ENCODE measurements at places on chromosomes 7 and 10. TPM values are rescaled to one million over a fixed set of nuclear protein-coding genes. Genes with fewer than 3 reads are reported as not detected.

Gene ZNF488
- polyA plus RNA-seq = 3.5 TPM

DNA sequence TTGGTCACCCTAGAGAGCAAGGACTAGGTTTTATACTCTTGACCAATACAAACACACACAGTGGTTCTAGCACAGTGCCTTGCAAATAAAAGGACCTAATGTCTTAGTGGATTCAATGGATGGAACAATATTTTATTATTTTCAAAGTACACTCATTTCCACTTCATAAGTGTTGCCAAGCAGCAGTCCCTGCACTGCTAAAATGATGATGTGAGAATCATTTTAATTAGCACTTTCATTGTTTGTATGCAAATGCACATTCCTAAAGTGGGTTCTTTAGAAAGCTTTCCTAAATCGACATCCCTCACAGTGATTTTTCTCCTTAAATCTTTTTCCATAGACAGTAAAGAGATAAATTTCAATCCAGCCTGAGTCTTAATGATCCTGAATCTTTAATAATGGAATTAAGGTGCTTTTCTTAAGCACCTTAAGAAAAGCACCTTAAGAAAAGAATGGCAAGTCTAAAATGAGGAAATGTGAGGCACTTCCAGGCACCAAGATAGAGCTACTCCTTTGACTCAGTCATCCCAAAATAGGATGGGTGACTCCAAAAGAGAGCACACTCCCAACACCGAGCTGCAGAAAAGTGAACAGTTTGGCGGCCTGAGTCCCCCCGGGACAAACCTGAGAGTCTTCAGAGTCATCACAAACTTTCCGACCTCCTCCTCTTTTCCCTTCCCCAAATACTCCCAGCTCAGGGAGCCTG, 84.5 kb downstream of the SORBS1 start:
- DNase-seq = no peak

DNA sequence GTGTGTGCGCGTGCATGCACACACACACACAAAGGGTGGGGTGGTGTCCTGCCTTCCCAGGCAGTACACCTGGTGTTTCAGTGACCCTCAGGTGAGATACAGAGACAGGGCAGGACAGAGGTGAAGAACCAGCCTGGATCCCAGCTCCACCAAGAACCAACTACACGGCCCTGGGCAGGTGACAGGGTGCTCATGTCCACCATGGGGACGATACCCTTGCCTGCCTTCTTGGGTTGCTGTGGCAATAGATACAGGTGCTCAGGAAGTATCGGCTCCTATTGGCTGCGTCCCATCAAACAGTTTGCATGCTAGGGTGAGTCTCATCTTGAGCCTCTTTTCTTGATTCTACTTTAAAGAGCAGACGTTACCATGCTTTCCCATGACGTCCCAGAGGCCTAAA, 33.7 kb upstream of the CXCL12 start:
- no peak for DNase-seq

- peak; percentile 34 for DNase-seq
Observed at GRCh38 chr7:27031289-27032172, 64.3 kb downstream of the HOXA1 start.

DNA sequence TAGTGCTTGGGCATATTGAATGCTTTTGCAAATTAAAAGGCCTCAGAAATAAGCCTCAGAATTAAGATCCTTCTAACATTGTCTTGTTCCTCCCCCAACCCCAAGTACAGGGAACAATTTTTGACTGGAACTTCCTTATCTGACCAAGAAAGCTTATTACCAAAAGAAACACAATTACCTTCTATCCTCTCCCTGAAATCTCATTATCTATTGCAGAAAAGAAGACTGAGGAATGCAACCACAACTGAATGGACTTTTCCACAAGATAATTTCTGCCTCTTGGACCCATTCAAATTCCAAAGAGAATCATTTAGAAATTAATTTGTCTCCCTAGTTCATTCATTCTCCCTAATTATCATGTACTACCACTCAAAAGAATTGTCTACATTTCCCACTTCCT, 36.8 kb upstream of the SPAM1 start:
- no peak for DNase-seq

Gene NPC1L1
- 0.04 TPM for polyA plus RNA-seq

DNA sequence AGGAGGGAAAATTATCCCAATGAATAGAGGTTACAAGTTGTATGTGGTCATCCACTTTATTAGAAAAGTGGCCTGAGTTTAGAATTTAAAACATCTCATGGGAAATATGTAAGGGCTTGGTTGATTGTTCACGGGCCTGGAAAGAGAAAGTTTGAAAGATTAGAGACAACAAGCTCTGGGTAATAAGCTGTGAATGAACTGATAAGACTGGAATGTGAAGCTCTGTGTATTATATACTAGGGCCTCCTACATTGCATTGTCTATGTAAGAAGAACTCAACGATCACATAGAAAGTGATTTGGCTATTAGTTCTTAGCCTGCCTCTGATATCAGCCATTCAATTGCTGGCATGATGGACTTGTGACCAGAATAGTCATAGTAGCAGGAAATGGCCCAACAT, 199.2 kb upstream of the MAGI2 start:
- DNase-seq = no peak

DNA sequence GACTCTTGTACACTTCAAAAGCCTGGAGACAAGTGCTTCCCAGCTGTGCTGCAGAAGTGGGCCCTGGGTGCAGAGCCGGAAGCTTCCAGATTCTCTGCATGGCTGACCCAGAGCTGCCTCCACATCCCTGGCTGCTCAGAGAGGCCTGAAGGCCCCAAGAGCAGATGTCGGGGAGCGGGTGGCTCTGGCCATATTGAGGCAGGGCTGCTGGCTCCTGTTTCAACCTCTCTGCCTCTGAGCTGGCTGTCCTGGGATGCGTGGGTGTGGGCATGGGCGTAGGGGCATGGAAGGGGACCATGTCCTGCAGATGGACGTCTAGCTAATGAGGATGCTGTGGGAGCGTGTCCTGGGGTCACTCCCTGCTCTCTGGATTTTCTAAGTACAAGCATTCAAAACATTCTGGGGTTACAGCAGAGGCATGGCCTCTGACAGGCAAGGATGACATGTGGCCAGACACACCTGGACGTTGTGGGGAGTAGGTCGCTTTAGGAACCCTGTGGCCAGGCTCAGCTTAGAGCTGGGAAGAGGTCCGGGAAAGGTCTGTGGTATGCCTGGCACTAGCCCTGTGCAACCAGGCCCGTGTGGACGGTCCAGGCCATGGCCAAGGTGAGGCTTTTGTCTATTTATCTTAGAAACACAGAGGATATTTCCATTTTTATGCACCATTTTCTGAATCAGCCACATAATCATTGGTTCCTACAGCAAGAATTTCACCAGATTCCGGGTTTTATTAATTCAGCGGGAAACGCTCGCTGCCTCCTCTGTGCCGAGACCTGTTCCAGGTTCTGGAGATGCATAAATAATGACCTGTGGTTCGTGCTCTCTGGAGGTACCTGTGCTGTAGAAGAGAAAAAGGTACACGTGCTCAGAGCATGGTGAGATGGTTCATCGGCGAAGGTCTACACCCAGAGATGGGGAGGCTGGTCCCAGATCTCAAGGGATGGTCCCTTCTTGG, 361.1 kb downstream of the GLRX3 start:
- DNase-seq = no peak

- DNase-seq = no peak
Observed at GRCh38 chr10:113869789-113870188, 15.3 kb downstream of the NHLRC2 start.

DNA sequence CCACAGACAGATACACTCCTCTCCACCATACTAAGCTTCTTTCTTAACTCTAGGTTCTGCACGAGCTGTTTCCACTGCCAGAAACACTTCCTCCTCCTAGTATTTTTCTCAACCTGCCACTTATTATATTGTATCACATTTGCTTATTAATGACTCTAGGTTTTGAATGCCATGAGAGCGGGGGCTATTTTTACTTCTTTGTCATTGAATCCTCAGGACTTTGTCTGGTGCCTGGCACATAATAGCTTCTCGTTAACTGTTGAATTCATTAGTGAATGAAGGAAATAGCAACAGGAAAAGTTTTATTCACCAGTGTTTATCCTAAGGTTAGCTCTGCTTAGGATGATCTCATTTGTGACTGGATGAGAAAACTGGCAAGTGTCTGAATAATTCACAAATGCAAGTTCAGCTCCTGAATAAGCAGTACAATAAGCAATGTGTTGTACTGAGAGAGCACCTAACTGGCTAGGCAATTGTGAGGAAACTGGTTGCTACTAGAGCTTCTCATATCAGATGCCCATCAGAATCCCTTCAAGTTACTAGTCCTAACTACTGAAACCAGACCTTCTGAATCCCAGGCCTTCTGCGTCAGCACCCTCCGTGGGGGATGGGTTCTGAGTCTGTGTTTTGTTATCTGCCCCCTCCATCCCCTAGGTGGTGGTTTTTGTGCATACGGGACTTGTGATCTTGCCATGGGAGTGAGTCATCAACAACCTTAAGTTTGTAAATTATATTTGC, 92.7 kb downstream of the LSMEM1 start:
- no peak for DNase-seq

Gene CALML3
- polyA plus RNA-seq = 0.09 TPM

GRCh38 chr10:57165671-57166070, 804.6 kb upstream of the ZWINT start:
- DNase-seq = no peak

Gene CYP17A1
- 1.1 TPM for polyA plus RNA-seq

DNA sequence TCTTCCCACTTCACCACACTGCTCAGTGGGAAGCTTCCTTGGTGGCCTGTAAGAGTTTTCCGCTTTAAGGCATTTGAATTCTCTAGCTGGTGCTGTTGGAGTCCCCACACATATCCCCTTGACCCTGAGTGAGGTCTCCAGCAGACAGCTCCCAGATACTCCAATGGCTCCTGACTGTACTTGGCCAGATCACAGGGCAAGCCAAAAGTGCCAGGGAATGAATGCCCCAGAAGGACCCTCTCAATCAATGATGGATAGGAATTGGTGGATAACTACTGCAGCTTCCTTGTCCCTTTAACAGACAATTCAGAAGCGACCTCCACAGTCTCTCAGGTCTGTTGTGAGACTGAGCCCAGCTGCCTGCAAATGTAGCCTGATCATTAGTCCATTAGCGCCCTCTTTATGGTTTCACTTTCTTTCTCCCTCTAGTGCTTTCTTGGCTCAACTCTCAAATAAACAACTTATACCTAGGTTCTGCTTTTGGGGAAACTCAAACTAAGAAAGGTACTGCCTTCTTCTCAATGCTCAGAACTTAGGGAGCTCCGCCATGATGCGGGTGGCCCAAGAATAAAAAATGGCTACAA, 283.0 kb downstream of the TCF7L2 start:
- DNase-seq = no peak

Gene OR2A7
- 1.5 TPM for polyA plus RNA-seq

DNA sequence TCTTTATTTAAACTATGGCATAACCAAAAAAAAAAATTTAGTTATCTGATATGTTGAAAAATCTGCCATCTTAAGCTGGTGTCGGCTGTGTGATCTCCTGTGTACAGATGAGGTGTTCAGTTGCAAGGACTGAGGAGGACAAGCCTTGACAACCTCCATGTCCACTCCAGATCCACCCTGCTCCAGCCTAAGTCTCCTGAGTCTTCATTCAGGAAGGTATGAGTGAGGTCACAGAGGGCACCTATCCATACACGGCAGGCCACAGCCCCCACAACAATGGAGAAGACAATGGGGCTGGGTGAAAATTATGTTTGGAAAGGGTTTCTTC, 16.1 kb downstream of the TARP start:
- no peak for DNase-seq

GRCh38 chr10:35453855-35454532, 117.7 kb downstream of the CCNY start:
- DNase-seq = no peak

GRCh38 chr7:12031186-12031585, 179.9 kb upstream of the TMEM106B start:
- no peak for DNase-seq

DNA sequence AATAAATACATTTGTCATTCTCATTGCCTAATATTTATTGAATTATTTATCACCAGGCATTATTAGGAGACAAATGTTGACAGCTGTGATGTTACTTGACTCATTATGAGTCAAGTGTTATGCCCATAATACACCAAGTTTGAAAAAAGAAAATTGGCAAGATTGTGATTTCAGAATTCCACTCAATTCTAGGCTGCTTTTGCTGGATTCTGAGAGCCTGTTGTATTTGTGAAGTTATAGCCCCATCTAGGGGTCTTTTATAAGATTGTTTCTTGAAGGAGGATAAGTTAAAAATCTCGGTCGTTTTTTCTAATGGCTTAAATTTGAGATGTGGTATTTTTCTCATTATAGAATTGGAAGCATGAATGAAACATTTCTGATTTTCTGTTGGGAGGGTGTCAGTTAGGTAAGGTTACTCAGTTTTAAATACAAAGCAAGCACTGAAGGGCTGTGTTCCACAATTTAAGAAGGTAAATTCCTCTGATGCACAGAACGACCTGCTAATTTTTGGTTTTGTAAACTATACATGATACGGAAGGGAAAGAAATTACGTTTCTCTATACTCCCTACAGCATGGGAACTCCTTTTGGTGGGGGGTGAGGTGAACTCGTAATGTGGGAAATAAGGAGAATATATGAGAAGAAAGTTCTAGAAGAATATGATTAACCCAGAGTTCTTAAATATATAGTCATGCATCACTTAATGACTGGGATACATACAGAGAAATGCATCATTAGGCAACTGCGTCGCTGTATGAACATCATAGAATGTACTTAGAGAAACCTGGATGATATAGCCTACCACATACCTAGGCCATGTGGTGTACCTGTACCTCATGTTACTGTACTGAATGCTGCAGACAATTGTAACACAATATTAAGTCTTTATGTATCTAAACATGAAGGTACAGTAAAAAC, 2.6 kb downstream of the STK31 start:
- DNase-seq = peak; percentile 31

DNA sequence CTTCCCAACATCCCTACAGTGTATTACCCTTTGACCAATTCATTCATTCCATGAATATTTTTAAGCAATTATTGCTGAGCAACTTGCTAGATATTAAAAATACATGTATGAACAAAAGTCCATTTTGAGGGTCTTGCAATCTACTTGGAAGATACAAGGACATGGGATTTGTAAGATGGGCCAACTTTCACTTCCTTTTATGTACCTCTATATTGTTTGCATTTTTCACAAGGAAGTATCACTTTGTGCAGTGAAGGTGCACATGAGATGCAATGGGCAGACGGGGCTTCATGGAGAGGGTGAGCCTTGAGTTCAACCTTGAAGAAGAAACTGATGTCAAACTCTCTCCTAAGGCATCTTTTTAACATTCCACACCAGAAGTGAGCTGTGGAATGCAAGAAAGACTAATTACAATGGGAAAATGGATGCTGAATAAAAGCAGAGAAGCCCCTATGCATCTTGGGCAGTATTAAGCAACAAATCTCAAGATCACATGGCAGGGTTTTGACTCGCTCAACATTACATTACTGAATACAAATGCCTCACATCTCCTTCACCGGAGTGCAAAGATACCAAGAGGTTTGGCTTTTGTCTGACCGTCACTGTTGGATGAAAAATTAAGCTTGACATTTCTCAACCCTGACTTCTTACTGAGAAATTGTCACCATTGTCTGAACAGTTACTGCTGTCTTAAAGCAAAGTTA, 341.5 kb downstream of the ELMO1 start:
- no peak for DNase-seq

DNA sequence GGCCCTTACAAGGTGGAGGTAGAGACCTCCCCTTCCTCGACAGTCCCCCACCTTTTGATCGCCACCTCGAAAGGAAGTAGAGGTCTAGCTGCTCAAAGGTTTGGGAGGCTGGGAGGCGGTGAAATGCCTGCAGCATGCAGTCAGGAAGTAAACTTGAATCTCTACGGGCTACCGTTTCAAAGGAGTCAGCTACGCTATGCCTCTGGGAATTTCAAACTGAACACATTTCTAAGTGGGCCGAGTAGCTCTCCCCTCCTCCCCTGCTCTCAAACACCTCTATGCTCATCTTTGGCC, 68.0 kb downstream of the CXCL12 start:
- DNase-seq = no peak

Gene OPN1SW
- polyA plus RNA-seq = 2.0 TPM

GRCh38 chr10:69807122-69807521, 5.4 kb downstream of the COL13A1 start:
- no peak for DNase-seq

Gene OLAH
- 0.08 TPM for polyA plus RNA-seq

Data from forelimb muscle (tissue), 1 donor.